NCI-H2107 (cell line): ENCODE measurements at places on chromosomes 11 and 22.

- no peak for DNase-seq
Measured at GRCh38 chr11:45560155-45560912, 105.1 kb downstream of the CHST1 start.

DNA sequence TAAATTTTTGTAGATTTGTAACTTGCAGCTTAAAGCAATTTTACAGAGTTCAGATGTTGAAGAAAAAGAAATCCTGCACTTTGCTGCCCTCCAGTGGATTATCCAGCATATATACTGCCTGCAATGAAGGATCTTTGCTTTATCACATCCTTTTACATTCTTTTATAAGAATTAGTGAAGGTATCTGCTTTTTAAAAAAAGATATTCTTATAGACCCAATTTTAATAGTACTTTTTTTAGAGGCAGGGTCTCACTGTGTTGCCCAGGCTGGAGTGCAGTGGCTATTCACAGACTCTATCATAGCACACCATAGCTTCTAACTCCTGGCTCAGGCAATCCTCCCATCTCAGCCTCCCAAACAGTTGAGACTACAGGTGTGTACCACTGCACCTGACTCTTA is 60.7 kb downstream of the TTC17 start:
- no peak for DNase-seq

DNA sequence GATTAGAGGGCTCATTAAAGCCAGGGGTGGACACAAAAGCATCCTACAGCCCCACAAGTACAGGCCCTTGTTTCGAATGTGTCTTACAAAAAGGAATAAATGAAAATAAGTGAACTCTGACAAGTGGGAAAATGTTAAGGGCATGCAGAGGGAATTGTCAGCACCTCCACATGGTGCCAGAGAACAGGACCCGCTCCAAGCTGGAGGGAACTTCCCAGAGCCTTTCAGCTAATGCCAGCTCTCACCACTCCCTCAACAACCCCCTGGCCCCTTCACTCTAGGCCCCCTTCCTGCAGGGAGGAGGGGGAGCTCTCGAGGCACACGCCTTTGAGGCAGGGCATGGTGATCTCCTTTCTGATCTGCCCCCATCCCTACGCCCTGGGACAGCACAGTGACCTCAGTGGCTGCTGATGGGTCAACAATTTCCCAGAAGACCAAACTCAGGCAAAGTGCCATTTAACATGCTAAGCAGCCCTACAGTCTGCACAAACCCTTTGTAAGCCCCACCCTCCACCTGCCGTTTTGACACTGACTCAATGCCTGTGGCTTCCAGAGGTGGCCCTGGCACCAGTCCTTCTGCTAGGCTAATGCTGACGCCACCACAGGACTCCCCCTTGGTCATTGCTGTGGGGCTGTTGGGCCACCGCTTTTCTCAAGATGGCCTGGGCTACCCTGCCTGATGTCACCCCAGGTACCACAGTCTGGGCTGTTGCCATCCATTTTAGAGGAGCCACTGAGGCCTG is 12.5 kb upstream of the CHST1 start:
- no peak for DNase-seq

- DNase-seq: no peak
Measured at GRCh38 chr11:124658986-124659385, 14.6 kb downstream of the SIAE start.

- DNase-seq: no peak
Measured at GRCh38 chr22:25623310-25623734, 58.8 kb downstream of the GRK3 start.

DNA sequence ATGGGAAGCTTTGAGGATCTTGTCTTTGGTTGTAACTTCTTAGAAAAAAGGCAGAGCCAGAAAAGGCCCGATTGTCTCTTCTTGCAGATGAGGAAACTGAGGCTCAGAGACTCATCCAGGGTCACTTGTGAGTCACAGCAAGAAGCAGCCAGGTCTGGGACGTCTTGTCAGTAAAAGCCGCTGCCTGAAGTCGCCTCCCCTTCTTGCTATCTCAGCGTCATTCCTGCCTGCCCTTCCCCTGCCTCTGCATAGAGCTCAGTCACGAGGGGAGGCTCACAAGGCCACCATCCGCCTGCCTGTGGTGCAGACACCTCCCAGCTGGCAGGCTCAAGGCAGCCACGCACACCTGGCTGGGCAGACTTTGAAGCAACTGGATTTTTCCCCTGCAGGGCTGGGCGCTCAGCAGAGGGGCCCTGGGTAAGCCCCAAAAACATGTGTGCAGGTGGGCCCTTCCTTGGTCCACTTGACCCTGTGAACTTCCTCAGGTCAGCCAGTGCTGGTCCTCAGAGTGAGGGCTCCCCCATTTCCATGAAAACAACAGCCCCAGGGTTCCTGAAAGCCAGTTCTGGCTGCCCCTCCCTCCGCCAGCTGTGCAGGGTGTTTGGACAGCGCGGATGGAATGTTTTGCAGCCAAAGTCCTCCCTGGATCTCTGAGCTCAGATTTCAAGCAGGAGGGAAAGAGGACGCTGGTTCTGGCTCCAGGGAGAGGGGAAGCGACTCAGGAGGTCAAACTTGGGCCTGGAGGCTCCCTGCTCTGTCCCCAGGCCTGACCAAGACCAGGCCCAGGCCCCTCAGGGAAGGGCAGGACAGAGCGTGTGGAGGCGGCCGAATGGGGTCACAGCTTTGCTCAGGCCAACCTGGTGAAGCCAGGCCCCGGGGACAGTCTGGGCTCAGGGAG is 6.0 kb upstream of the RAB3IL1 start:
- DNase-seq: no peak

GRCh38 chr11:32262367-32262766 is 171.5 kb downstream of the RCN1 start:
- no peak for DNase-seq

DNA sequence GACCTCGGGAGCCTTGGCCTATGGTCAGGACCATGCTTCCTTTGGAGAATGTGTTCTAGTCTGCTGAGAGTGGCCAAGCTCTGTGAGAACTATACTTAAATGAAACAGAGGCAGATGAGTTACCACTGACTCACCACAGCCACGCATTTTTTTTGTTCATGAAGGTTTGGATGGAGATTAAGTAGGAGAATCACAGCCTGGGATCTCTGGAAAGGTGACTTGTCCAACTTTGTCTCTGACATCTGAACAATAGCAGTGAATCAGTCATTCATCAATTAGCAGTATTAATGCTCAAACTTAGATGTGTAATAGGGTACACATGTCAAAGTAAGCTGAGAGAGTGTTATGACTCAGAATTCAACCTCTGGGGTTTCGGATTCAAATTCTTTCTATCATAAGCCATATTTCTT is 100.7 kb upstream of the ANO3 start:
- no peak for DNase-seq
